Naive thymus-derived CD4-positive, alpha-beta T cell (primary cell): ENCODE measurements at places on chromosomes 16 and 17.
A peak's percentile ranks its signal among the peaks of the same experiment; 100 is the strongest.

DNA sequence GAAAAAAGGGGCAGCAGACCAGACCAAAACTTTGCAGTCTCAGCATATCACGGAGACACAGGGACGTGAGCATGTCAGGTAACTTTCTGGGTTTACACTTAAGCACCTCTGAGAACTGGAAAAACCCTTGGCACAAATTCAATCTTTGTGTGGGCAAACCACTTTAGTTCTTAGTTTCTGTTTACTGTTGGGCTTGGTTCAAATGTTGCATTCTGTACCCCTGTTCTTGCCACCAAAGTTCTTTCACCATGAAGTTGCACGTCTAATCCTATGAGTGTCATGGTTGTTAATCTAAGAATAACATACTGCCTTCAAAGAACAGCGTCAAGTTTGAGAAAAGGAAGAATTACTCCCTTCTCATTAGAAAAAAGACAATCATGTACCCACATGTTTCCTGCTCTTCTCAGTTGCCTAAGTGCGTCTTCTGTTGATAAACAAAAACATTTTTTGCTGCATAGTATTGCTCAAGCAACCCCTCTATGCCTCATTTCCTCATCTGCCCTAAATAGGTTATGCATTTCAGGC lies 11.6 kb downstream of the KRT33A start:
- DNase-seq = peak; percentile 88

DNA sequence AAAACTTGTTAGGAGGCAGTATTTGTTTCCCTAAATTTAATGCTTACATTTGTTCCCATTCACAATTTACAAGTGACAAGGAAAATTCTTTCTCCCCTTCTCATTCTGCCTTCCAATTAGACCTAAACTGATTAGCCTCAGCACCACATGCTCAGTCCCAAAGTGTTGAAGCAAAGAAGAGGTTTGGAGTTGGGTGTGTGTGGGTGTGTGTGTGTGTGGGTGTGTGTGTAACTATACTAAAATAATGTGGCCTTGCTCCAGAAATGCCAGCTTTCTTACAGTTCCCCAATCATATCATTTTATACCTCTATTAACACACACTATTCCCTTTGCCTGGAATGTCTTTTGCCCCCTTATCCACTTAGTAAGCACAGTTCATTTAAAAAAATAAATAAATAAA lies 6.9 kb upstream of the UTP6 start:
- DNase-seq = no peak

DNA sequence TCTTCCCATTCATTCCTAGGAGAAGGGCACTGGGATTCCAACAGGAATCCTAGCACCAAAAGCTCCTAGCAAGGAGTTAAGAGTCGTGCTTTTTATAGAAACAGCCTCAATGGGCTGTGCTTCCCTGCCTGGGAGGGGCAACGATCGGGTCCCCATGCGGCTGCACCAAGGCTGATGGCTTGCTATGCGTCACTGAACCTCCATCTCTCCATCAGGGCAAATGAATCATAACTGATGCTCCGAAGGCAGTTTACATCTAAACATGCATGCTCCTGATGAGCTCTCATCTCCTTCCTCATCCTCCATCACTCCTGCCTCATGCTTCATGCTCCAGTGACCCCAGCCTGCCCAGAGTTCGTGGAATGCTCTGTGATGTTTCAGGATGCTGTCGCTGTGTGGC lies 270.5 kb downstream of the FOXL1 start:
- no peak for DNase-seq

DNA sequence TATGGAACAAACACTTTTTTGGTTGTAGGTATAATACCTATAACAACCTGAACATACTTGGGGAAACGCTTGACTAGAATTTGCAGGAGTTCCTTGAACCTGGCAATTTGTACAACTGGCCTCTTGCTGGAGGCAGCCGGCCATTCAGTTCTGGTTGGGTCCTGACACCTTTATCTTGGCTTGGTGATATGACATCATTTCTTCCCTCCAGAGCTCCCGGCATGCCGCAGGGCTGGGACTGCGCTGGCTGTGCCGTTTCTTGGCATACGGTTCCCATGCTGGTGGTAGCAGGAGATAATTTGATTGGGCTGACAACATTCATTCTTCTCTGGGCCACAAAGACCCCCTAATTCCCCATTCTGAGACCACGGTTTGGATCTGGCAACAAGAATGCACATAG lies 87.5 kb downstream of the ASIC2 start:
- no peak for DNase-seq

- DNase-seq = no peak
These were observed 17.1 kb upstream of the MARCHF10 start for GRCh38 chr17:62825182-62825581.

GRCh38 chr16:27690608-27691007 lies 140.7 kb downstream of the KATNIP start:
- DNase-seq = no peak

GRCh38 chr17:30217746-30218245 lies 17.7 kb downstream of the SLC6A4 start:
- no peak for DNase-seq

DNA sequence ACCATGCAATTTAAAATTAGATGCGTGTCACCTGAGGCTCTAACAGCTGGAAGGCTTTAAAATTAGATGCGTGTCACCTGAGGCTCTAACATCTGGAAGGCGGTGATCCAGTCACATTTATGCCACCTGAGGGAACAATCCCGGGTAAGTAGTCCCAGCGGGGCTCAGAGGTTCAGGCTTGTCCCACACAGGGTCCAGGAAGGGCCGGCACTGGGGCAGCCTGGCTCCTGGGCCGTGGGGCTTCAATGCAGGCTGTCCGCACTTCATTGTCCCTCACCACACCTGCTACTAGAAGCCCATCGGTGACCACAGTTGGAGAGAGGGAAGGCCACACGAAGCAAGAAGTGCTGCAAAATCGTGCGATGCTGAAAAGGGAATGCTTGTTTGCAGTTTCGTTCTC lies 15.4 kb upstream of the ADCY9 start:
- no peak for DNase-seq

- DNase-seq = no peak
These were observed 15.2 kb downstream of the DRC3 start for GRCh38 chr17:17987901-17988300.

DNA sequence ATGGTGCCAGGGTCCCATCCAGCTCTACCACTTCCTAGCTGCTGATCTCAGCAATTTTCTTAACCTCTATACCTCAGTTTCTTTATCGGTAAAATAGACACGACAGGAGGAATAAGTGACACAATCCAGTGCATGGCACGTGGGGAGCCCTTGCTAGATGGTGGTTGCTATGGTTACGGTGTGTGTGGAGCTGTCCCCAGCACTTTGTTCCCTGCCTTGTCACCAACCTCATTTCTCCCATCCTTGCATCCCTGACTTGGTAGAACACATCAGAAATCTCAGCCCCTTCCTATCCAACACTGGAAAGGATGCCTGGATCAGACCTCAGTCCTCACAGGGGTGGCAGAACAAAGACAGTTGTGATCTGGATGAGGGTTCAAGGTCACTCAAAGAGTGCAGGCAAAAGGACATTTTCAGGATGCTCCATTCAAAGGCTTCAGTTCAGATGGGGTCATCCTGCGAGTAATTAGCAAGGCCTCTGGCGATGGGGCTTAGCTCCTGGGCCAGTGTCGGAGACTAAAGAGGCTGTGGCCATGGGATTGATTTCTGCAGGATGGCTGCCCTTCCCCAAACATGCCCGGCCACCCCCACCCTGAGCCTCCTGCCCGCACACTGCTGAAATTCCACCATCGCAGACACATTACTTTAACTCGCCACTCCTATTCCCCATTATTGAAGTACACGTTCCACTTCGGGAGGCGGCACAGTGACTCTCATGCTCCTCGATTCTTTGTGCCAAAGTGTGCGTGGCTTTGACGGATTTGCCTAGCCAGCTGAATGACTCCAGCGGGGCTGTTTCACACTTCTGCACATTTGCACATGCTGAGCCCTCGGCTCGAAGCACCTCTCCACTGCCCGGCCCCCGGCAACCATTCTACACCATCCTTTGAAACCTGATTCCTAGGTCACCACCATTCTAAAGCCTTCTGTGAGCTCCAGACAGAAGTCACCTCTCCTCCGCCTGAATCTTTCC lies 40.3 kb downstream of the WNT3 start:
- no peak for DNase-seq

GRCh38 chr17:15380446-15380845 lies 39.0 kb upstream of the TEKT3 start:
- DNase-seq = no peak

- no peak for DNase-seq
These were observed 39.9 kb upstream of the MYH10 start for GRCh38 chr17:8670421-8670820.

- DNase-seq = peak; percentile 75
These were observed 27.3 kb downstream of the USP7 start for GRCh38 chr16:8936421-8936820.

- no peak for DNase-seq
These were observed 99.3 kb downstream of the METRNL start for GRCh38 chr17:83178533-83179304.

DNA sequence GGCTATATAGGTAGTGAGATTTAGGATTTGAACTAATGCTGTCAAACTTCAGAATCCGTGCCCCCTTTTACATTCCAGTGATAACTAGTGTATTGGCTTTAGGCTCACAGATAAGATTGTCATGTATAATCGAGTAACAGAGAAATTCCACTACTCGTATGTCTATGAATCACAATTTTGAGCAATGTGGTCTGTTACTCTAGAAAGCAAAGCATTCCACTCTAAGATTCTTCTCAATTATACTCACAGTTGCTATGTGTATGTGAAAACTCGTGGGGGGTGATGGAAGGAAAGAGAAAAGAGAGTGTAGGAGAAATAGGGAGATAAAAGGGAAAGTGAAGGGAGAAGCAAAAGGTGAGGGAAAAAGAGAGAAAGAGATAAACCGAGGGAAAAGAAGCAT lies 1175.1 kb upstream of the GOT2 start:
- DNase-seq = no peak

DNA sequence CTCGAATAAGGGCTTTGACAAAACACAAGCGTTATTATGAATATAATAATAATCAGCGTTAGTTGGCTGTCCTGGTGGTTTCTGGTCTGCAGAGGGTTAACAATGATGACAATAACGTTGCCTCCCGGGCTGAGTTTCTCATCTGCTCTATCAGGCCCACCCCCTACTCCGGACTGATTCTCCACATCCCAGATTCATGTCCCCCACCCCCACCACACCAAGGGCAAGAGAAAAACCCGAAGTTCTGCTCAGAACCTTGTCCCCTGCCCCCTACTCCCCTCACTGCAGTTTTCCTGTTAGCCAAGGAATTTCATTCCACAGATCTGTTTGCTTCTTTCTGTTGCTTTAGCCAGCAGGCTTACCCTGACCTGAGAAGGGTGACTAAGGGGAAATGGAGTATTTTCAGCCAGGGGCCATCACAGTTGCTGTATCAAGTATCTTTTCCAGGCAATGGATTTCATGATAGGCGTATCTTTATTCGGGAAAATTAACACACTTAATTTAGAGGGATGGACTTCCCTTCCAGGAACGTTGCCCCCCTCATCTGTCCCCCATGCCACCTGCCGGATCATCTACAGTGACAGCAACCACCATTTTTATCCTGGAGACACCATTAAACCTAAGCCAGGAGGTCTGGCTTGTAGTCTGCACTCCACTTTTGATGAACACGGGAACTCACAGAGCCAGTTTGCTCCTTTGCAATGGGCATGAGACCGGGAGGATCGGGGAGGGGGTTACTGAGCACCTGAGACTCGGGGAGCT lies 23.7 kb downstream of the ALOX15 start:
- DNase-seq = no peak

DNA sequence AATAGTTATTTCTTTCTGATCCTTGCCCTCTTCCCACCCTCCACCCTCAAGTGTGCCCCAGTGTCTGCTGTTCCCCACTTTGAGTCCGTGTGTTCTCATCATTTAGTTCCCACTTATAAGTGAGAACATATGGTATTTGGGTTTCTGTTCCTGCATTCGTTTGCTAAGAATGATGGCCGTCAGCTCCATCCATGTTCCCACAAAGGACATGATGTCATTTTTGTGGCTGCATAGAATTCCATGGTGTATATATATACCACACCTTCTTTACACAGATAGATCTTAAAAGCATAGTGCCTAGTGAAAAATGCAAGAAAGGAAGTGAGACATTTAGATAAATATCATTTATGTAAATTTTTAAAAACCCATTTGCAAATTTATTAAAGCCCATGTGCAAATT lies 33.1 kb downstream of the HS3ST2 start:
- DNase-seq = no peak

DNA sequence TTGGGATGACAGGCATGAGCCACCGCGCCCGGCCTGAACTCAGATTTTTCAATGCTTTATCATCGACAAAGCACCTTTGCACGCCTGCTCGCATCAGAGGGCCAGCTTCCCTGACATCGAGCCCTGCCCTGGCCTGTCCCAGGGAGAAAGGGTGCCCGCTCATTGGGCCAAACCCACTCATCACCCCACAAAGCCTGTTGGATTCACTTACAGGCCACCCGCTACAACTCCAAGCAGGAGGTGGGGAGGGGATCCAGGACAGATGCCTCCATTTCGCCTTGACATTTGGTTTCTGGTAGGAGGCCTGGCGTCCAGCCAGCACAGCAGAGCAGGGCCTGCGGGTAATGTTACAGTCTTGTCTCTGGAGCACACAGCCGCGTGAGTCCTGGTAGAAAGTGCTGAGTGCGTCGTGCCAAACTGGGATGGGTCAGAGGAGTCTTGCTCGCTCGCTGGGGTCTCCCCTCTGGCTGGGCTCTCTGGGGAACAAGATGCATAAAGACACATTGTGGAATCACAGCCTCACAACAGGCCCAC lies 19.8 kb downstream of the SMTNL2 start:
- DNase-seq = no peak

- DNase-seq = no peak
These were observed 95.5 kb downstream of the SDK2 start for GRCh38 chr17:73548620-73549311.

DNA sequence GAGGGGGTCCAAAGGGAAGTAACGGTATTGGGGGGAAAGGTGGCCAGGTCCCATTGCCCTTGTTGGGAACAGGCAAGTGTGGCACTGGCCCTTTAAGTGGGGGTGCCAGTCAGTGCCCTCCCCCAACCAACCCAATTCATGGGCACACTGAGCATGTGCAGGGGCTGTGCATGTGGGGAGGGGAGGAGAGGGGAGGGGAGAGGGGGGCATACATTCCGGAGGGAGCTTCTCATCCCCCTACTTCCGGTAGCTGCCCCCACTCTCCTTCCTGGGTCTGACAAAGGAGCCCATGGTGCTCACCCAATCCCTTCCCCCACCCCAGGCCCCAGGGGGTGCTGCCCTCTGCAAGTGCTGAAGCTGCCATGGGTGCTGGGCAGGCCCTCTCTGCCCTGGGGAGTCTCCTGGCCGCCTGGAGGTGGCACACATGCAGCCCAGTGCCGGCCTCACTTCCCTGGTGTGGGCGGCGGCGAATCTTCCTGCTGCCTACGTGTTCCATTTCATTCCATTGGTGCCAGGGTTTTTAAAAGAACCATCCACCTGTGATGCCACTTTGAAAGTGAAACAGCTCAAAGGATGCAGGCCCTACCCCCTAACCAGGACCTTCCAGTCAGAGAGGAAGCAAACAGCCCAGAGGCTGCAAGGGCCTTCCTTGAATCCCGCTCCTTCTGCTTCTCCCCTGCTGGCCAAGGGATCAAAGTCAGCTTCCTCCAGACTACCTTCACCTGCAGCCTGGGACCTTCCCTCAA lies 11.0 kb downstream of the HEXIM2 start:
- peak; percentile 54 for DNase-seq

- DNase-seq = no peak
These were observed 232.3 kb upstream of the NLRP1 start for GRCh38 chr17:5816491-5817070.
